ENCODE measurements at places on chromosomes 1 and 21.

DNA sequence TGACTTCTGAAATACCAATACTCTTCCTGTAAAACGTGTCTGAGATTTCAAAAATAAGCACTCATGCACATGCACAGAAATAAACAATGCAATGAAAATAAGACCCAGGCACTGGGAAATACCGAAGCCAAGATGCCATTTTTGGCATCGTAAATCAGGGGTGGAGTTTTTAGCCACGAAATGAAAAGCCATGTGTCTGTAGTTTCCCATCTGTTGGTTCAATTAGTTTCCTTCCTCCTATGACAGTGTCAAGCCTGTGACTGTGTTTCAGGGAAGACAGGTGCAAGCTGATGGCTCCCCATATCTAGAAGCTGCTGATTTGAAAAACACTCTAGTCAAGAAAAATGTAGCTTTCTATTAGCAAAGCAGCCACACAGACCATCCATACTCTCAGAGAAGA is 480.4 kb upstream of the CAMK1G start:
- no peak for DNase-seq

- no peak for DNase-seq
Observed at GRCh38 chr1:187809549-187809948, 980.8 kb downstream of the PLA2G4A start.

GRCh38 chr1:216740331-216740730 is 17.1 kb upstream of the ESRRG start:
- no peak for DNase-seq

DNA sequence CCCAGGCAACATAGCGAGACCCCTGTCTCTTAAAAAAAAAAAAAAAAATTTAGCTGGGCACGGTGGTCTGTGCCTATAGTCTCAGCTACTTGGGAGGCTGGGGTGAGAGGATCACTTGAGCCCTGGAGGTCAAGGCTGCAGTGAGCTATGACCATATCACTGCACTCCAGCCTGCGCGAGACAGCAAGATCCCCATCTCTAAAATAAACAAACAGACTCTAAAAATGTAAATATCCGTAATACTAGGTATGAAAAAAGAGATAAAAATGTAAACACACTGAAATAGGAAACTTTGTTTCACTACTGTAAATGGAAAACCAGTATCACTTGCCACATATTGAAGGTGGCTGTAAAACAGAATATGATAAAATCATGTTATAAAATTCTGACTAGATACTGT is 17.2 kb downstream of the ADAR start:
- DNase-seq: no peak

DNA sequence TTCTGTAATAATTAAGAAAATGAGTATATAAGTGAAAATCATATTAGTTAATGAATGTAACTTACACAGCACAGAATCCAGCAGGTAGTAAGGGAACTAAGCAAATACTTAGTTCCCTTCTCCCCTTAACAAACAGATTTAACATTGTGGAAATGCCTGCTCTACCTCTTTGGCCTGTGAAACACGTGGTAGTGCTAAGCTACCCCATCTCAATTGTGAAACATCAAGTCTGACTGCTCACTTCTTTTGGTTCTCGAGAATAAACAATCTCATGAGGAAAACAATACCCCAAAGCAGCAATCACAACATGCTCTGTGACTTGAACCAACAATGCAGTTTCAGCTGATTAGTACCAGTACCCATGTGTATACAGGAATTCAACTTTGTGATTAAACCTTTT is 4.7 kb downstream of the MYSM1 start:
- no peak for DNase-seq

GRCh38 chr1:240739139-240739538 is 127.2 kb upstream of the GREM2 start:
- no peak for DNase-seq

DNA sequence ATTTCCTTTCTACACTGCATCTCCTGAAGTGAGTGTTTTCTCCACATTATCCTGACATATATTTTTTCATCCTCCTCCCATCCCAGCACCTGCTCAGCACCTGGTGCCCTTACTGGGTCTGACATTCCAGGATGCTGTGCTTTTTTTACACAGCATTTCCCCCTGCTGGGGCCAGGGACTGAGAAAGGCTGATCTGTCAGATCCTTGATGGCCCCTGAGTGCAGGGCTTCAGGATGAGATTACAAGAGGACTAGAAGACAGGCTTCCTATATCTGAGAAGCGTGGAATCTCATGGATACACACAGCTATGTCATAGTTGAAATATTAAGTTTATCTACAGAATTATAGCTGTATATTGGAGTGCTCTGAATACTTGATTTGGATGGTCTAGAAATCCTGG is 24.4 kb downstream of the RCAN1 start:
- DNase-seq: no peak

- no peak for DNase-seq
Observed at GRCh38 chr21:46038871-46039397, 57.4 kb downstream of the COL6A1 start.

DNA sequence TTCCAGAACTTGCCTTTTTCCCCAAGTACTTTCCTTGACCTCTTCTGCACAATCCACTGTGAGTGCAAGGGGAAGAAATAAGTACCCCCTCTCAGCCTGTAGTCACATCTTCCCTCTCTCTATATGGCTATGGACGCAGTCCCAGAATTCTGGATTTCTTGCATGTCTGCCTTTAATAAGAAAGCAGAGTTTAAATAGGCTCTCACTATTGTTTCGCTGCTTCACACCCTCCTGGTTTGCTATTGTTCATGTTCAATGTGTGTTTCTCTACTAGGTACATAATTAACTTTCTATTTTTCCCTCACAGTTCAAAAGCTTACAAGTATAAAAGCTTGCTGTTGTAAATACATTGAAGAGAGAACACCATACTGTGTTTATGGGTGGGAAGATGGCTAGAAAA is 181.5 kb upstream of the C1orf105 start:
- DNase-seq: no peak

DNA sequence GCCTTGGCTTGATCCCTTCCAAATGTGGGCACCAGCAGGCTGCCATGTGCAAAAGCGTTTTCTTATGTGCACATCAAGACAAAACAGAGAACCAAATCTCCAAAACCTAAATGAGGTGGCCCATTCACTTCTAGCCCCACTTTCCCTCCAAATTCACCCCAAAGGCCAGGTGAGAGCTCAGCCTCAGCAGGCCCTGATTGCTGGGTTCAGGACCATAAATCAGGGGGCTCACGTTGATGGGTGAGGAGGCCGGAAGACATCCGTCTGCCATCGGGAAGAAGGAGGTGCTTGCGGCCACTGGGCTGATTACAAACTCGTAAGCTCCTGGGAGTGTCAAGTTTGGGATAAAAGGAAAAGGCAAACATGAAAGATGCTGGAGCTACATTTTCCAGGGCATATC is 86.7 kb upstream of the CLDN14 start:
- DNase-seq: no peak

- no peak for DNase-seq
Observed at GRCh38 chr1:180928331-180929230, 15.9 kb downstream of the KIAA1614 start.

DNA sequence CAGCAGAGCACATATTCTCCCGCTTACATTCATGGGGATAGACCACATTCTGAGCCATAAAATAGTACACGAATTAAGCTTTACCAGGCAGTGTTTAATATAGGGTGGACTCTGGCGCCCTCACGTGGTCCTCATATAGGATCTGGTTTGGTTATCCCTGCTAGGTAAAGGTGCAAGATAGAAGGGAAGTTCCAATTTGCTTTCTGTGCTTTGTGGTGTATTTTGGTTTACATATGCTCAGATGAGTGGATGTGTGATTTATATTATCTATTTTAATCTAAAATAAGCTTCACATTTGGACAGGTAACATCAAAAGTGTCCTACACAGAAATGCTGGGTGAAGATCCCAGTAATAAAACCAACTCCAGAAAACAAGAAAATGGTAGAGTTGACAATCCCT is 3.6 kb downstream of the CR1 start:
- peak; percentile 77 for DNase-seq

- DNase-seq: no peak
Observed at GRCh38 chr1:185213091-185213490, 56.1 kb downstream of the SWT1 start.

- no peak for DNase-seq
Observed at GRCh38 chr21:43343095-43343991, 83.6 kb downstream of the SIK1 start.

DNA sequence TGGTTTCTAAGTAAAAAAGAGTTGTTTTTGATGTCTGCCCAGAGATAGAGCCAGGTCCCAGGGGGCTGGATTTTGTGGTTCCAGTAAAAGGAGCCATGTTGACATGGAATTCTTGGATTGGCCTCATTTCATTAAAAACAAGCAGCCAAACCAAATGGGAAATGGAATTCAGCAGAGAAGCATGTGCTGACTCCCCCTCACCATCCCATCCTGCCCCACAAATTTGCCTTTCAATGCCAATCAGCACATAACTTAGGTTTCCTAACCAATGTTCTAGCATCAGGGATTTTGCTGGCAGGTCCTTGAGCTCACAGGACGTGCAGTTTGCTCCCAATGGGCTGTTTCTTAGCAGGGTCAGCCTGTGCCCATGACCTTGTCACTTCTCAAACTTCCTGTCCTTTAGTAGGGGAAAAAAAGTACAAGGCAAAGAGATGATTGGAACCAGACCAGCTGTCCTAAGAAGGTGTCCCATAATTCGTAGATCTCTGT is 101.5 kb upstream of the GADD45A start:
- no peak for DNase-seq

GRCh38 chr1:19400875-19401534 is 84.3 kb downstream of the CAPZB start:
- DNase-seq: no peak

GRCh38 chr1:20728371-20729154 is 3.9 kb downstream of the SH2D5 start:
- DNase-seq: peak; percentile 16

GRCh38 chr1:82604524-82604923 is 803.8 kb downstream of the ADGRL2 start:
- no peak for DNase-seq

DNA sequence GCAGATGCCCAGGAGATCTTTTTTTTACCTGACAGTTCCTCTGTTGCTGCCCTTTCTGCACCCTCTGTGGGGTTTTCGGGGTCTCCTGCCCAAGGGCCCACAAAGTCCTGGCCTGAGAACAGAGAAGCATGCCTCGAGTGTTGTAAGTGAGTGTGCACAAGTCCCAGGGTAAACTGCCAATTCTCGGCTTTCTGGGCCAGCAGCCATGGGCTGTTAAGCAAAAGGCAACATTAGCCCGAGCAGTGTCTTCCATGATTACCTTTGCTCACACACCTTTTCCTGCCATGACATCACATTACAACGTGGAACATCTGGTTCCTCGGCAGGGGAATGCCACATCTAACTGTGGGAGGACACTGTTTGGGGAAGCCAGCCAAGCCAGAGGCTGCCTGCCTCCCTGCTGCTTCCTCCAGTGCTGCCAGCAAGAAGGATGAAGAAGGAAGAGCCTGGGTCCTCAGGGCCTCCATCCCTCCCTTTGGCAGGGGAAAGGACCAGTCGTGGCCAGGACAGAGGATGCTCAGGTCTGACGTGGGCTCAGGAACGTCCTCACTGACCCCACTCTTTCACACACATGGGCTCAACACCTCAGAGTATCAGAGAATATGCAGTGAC is 485.9 kb downstream of the OMA1 start:
- no peak for DNase-seq

DNA sequence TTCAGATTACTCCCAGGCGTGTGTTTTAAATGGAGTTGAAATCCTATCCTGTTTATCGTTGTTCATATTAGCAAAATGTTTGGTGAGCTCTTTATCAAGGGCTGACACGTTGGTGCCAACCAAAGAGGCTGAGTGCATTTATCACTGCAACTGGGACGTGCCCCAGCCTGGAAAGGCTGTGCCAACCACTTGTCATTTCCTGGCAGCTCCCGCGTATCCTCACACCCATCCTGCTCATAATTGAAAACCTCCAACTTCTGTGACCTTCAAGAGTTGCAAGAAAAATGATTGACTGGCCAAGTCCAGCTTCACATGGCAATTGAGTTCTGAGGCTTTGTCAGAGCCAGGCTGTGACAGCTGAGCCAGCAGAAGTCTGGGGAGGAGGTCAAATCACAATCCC is 43.7 kb upstream of the KCNA3 start:
- no peak for DNase-seq

DNA sequence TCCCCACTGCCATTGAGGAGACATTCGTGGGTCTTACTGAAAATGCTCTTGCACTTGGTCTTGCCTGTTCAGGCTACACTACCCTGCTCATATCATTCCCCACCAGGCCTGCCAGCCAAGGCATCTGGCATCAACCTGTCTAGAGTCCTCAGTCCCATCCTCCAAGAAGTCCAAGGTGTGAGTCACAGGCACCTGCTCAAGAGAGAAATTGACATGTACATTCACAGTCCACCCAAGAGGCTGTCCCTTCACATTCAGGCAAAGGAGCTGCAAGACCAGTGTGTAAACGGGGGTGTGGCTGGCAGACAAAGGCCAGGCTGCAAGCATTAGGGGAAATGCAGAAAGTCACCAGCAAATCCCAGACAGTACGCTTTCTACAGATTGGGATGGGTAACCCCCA is 13.1 kb upstream of the PLA2G2C start:
- DNase-seq: no peak

GRCh38 chr1:86233403-86233802 is 76.8 kb upstream of the COL24A1 start:
- no peak for DNase-seq

DNA sequence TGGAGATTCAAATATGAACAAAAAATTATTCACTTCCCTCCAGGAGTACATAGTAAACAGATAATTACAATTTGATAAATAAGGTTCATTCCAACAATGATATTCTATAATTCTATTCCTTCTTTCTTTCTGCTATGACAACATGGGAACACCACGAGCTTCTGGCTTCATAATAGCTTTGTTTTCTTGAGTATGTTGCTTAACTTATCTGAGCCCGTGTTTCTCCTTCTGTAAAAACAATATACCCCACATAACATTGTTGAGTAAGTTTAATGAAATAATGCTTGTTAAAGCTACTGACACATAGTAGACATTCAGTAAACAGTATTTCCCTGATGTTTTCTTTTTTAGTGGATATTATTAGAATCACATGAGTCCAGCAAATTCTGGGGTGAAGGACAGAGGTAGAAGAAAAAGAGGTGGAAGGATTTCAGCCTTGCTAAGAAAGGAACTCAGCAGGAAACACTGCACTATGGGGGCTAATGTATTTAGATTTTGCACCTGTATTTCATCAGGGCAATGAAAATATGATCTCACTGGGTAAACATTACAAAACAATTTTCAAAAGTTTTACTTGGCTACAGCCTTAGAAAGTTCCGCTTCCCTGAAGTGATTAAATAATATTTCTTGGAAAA is 430.8 kb upstream of the C1orf87 start:
- no peak for DNase-seq

- no peak for DNase-seq
Observed at GRCh38 chr1:152107984-152108881, 7.0 kb downstream of the TCHH start.

GRCh38 chr21:28615276-28615675 is 377.4 kb downstream of the LTN1 start:
- no peak for DNase-seq

- no peak for DNase-seq
Observed at GRCh38 chr1:41438711-41439110, 45.8 kb downstream of the EDN2 start.

- DNase-seq: no peak
Observed at GRCh38 chr1:161994175-161994668, 29.4 kb downstream of the OLFML2B start.

Data from stimulated activated CD8-positive, alpha-beta memory T cell treated with anti-CD3 and anti-CD28 coated beads, Interleukin-4, amount 100 ng/mL, for 48 hours (primary cell).